Gastrocnemius medialis (tissue), 4 donors: ENCODE measurements at places on chromosomes 4 and X.
A peak's percentile ranks its signal among the peaks of the same experiment; 100 is the strongest.

GRCh38 chr4:165855191-165855590 is 17.8 kb upstream of the TLL1 start:
- no peaks in the 10 kb centered on the region for H3K4me1 ChIP-seq
- no peak overlapping the region for H3K4me3 ChIP-seq
- H3K36me3 ChIP-seq: no peaks in the 10 kb centered on the region
- H3K27me3 ChIP-seq: no peaks in the 10 kb centered on the region
- no peak overlapping the region for H3K27ac ChIP-seq
- DNase-seq: no peak

- H3K4me3 ChIP-seq: peak overlapping the region; percentile 36
- no peak for DNase-seq
- H3K27ac ChIP-seq: no peak overlapping the region
These were observed 605.9 kb upstream of the DIPK2B start for GRCh38 chrX:45806410-45807121.

- no peaks in the 10 kb centered on the region for H3K27me3 ChIP-seq
- H3K4me3 ChIP-seq: no peak overlapping the region
These were observed 148.6 kb downstream of the GC start for GRCh38 chr4:71635139-71635748.

DNA sequence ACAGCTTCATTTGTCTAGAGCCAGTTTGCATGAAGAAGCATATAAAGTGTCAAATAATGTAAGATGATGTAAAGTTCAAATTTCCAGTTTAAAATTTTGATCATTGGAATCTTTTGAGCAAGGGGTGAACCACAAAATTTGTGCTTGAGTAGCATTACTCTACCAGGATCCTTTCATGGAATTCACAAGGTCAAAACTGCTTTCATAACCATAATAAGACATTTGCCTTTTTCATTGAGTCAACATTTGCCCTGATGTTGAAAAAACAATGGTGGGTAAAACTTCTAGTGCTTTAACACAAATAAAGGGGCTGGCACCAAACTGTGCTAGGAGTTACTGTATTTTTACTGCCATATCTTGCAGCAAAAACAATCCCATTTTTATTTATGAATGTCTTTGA is 142.2 kb downstream of the GLRA3 start:
- H3K4me3 ChIP-seq: no peak overlapping the region
- no peak overlapping the region for H3K27ac ChIP-seq
- no peaks in the 10 kb centered on the region for H3K4me1 ChIP-seq
- DNase-seq: no peak

- no peak overlapping the region for H3K27ac ChIP-seq
- H3K27me3 ChIP-seq: no peaks in the 10 kb centered on the region
- no peak for DNase-seq
- peaks cover 8% of the 10 kb centered on the region for H3K36me3 ChIP-seq
These were observed 68.0 kb downstream of the NFKB1 start for GRCh38 chr4:102569200-102569599.

DNA sequence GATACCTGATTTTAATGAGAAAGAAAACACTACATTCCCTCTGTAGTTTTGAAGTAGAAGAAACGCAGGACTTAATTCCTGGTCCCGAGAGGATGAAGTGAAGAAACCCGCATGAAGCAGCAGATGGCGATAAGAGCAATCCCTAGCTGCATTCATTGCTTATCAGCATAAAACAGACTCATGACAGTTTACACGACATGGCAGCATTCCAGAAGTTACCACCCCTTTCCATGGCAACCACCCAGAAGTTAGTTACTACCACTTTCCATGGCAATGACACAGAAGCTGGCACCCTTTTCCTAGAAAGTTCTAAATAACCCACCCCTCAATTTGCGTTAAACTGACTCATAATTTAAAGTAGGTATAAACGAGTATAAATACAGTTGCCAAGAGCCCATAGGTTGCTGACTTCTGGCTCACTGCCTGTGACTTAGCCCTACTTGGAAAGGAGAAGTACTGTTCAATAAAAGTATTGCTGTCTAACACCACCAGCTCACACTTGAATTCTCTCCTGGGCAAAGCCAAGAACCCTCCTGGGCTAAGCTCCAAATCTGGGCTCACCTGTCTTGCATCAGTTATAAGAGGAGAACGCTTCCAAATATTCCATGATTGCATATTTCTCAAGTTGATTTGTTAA is 5.5 kb upstream of the XAGE2 start:
- no peak for DNase-seq
- no peak overlapping the region for H3K27ac ChIP-seq
- H3K27me3 ChIP-seq: no peaks in the 10 kb centered on the region
- no peaks in the 10 kb centered on the region for H3K4me1 ChIP-seq
- no peaks in the 10 kb centered on the region for H3K36me3 ChIP-seq

- DNase-seq: peak; percentile 57
- H3K36me3 ChIP-seq: peaks cover 13% of the 10 kb centered on the region
- H3K27me3 ChIP-seq: no peaks in the 10 kb centered on the region
These were observed 1.7 kb downstream of the PRAF2 start for GRCh38 chrX:49071877-49072711.

DNA sequence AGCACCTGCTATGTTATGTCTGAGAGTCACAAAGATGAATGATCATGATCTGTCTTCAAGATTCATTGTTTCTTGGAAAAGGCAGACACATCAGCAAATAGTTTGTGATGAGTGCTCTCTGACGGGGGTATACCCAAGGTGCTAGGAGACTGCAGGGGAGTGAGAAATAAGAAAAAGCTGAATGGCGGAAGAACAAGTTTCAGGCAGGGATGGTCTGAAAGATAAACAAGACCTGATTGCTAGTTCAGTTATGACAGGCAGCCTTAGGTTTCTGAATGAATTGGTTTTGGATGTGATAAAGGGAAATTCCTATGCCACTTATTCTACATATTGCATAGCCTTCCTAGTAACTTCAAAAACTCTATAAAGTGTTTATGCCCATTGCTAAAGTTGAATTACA is 327.0 kb upstream of the DKK2 start:
- no peaks in the 10 kb centered on the region for H3K4me1 ChIP-seq
- H3K27me3 ChIP-seq: no peaks in the 10 kb centered on the region
- no peaks in the 10 kb centered on the region for H3K36me3 ChIP-seq
- no peak for DNase-seq
- H3K4me3 ChIP-seq: no peak overlapping the region

DNA sequence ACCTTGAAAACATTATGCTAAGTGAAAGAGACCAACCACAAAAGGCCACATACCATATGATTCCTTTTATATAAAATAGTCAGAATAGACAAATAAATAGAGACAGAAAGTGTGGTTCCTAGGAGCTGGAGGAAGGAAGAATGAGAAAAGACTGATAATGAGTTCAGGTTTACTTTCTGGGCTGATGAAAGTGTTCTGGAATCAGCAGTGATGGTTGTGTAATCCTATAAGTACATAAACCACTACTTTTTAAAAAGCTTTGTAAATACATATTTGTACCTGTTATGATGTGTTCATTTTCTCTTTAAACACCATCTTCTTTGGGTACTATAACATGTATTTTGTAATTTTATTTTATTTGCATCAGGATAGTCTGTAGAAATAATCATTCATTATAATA is 20.6 kb downstream of the PIR start:
- H3K4me1 ChIP-seq: peaks cover 18% of the 10 kb centered on the region
- H3K4me3 ChIP-seq: no peak overlapping the region
- no peaks in the 10 kb centered on the region for H3K36me3 ChIP-seq
- no peak overlapping the region for H3K27ac ChIP-seq

- H3K4me1 ChIP-seq: no peaks in the 10 kb centered on the region
- H3K27me3 ChIP-seq: no peaks in the 10 kb centered on the region
- no peak for DNase-seq
These were observed 74.9 kb upstream of the SCML1 start for GRCh38 chrX:17662391-17662790.

- peaks cover 20% of the 10 kb centered on the region for H3K4me1 ChIP-seq
- H3K27ac ChIP-seq: peak overlapping the region; percentile 71
- no peaks in the 10 kb centered on the region for H3K36me3 ChIP-seq
- no peak for DNase-seq
- H3K27me3 ChIP-seq: no peaks in the 10 kb centered on the region
- H3K4me3 ChIP-seq: peak overlapping the region; percentile 56
These were observed 33.7 kb downstream of the HTT-AS start for GRCh38 chr4:3040452-3041191.

DNA sequence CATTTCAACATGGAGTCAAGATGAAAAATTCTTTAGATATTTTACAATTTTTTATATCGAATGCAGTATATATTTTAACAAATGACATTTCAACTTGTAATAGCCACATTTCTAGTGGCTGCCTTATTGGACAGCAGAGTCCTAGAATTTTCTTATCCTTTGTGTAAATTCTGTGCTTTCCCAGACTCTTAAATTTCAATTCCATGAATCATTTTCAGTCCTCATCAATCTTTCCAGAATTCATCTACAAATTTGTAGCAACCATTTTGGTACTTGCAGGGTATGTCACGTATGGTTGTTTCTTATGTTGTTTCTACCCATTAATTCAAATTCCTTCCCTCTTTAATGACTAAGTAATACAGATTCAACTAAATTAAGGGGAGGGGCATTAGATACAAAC is 2.7 kb downstream of the PAICS start:
- no peak overlapping the region for H3K27ac ChIP-seq
- peaks cover 18% of the 10 kb centered on the region for H3K4me1 ChIP-seq
- DNase-seq: no peak
- H3K4me3 ChIP-seq: no peak overlapping the region
- H3K36me3 ChIP-seq: peaks cover 23% of the 10 kb centered on the region
- H3K27me3 ChIP-seq: no peaks in the 10 kb centered on the region

GRCh38 chrX:115400960-115401359 is 111.4 kb downstream of the LUZP4 start:
- no peak overlapping the region for H3K4me3 ChIP-seq
- DNase-seq: no peak
- no peak overlapping the region for H3K27ac ChIP-seq

GRCh38 chr4:119008761-119009160 is 120.1 kb downstream of the SYNPO2 start:
- no peak for DNase-seq
- no peaks in the 10 kb centered on the region for H3K36me3 ChIP-seq
- no peak overlapping the region for H3K4me3 ChIP-seq
- no peaks in the 10 kb centered on the region for H3K27me3 ChIP-seq
- peak overlapping the region; percentile 95 for H3K27ac ChIP-seq

- H3K27ac ChIP-seq: no peak overlapping the region
- H3K4me1 ChIP-seq: no peaks in the 10 kb centered on the region
- H3K36me3 ChIP-seq: no peaks in the 10 kb centered on the region
- H3K27me3 ChIP-seq: no peaks in the 10 kb centered on the region
These were observed 80.2 kb downstream of the TMEM47 start for GRCh38 chrX:34576864-34577263.

- H3K36me3 ChIP-seq: no peaks in the 10 kb centered on the region
- DNase-seq: no peak
- no peak overlapping the region for H3K27ac ChIP-seq
- no peaks in the 10 kb centered on the region for H3K27me3 ChIP-seq
- no peak overlapping the region for H3K4me3 ChIP-seq
These were observed 253.6 kb downstream of the CBLL2 start for GRCh38 chrX:22526339-22526738.

- no peaks in the 10 kb centered on the region for H3K36me3 ChIP-seq
- DNase-seq: no peak
- H3K27me3 ChIP-seq: no peaks in the 10 kb centered on the region
- no peak overlapping the region for H3K4me3 ChIP-seq
These were observed 379.1 kb downstream of the RAPGEF2 start for GRCh38 chr4:159481936-159482335.

DNA sequence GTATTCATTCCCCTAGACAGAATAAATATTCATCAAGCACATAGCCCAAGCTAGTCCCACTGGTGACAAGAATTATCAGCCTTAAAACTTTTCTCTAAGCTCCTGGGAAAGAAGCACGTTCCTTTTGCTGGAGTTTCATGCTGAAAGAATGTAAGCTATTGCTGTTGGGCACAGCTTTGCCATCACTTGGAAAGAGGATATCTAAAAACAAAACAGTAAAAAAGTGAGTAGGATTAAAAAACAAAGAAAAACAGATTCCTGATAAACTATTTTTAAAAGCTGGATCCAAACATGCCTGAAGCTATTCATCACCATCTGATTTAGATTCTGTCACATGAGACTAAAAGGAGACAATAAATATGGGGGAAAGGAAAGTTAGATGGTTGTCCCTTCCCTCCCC is 176.8 kb downstream of the SCFD2 start:
- H3K27me3 ChIP-seq: no peaks in the 10 kb centered on the region
- no peaks in the 10 kb centered on the region for H3K4me1 ChIP-seq
- no peak overlapping the region for H3K27ac ChIP-seq
- no peak overlapping the region for H3K4me3 ChIP-seq

DNA sequence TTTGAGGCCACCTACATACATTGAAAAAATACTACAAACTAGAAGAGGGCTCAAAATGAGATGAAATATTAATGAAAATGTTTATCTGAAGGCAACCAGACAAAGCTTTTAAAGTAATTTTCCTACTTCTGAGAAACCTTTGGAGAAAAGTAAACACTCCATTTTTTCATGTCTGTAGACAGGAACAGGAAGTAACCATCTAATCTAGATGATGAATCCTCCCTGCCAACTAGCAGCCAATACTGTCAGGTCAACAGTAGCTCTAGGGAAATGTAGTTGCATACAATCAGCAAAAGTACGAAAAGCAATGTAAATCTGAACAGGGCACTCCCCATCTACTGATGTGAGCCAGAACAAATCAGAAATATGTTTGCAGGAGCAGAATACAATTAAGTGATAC is 49.0 kb downstream of the AMMECR1 start:
- no peak for DNase-seq
- H3K27me3 ChIP-seq: no peaks in the 10 kb centered on the region
- H3K4me3 ChIP-seq: no peak overlapping the region
- no peaks in the 10 kb centered on the region for H3K36me3 ChIP-seq

DNA sequence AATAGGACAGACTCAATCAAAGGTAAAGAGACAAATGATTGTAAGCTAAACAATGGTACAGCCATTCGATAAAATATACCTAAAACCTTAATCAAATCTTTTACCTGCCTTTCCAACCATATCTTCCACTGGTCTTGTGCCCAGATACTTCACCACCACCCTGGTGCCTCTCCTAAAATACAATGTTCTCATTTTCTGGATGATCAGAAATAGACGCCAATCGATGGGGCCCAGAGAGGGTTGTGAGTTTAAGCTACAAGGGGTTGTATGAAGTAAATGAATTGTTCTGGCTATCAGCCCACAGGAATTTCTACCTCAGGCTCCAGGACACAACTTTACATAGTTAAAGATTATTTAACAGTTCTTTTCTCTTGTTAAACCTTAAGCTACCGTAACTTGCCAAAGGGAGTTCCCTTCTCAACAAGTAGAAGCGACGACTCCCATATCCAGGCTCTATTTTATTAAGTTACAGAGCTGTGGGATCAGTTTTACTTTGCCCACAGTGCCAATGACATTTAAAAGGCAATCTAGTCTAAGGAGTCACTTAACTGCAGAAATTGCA is 99.1 kb downstream of the CHRNA9 start:
- DNase-seq: no peak
- no peaks in the 10 kb centered on the region for H3K4me1 ChIP-seq
- H3K4me3 ChIP-seq: no peak overlapping the region

DNA sequence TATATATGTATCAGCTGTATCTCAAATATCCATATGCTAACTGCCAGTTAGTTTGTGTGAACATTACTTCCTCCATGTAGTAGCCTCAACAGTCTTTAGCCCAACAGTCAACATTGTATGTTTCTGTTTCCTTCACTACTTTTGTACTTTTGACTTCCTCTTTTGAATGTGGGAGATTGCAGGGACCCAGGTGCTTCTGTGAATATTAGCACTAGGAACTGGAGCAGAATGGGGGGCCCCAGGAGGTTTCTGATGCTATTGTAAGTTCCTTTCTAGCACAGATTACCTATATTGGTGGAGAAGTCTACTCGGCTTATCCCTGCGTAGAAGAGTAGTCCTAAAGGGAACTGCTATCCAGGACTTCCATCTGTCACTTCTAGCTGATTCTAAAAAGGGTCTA is 2.3 kb downstream of the PLAC8 start:
- H3K27ac ChIP-seq: no peak overlapping the region
- no peak for DNase-seq
- no peaks in the 10 kb centered on the region for H3K36me3 ChIP-seq
- no peaks in the 10 kb centered on the region for H3K27me3 ChIP-seq
- H3K4me3 ChIP-seq: no peak overlapping the region
- H3K4me1 ChIP-seq: peaks cover 4% of the 10 kb centered on the region
